ENCODE measurements at places on chromosomes 4 and X.

DNA sequence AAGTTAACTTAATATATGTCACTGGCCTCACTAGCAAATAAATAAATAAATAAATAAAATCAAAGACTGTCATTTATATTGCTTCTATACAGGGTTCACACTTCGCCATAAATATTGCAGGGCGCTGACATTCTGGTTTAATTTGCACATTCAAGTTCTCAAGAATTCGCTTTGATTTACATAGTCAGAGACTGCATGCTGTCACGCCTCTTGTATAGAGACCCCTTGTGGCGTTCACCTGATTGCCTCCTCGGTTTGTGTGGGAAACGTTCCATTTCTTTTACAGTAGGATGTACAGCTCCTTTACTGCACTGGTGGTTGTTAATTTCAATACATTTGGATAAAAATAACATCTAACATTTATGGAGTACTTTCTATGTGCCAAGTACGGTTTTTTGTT, 71.3 kb upstream of the ADGRG2 start:
- DNase-seq: no peak

DNA sequence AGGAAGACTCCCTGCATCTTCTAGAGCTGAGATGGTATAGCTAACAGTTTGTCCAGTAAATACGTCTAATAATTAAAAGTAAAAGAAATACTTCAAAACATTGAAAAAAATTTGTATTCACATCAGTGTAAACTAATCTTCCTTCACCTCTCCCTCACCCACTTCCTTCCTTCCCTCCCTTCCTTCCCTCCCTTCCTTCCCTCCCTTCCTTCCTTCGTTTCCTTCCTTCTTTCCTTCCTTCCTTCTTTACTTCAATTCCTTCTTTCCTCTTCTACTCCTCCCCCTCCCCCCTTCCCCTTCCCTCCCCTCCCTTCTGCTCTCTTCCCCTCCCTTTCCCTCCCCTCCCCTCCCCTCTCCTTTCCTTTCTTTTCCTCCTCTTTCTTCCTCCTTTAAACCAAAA, 103.7 kb downstream of the POU4F2 start:
- DNase-seq: no peak

- DNase-seq: no peak
These were observed 39.3 kb downstream of the TASL start for GRCh38 chrX:30538271-30538670.

- no peak for DNase-seq
These were observed 36.5 kb downstream of the FBXW7 start for GRCh38 chr4:152499344-152499743.

GRCh38 chrX:550514-550913, 80.1 kb upstream of the SHOX start:
- DNase-seq: no peak

- DNase-seq: no peak
These were observed 84.8 kb downstream of the AFAP1 start for GRCh38 chr4:7854697-7855370.

- no peak for DNase-seq
These were observed 45.5 kb upstream of the RBPJ start for GRCh38 chr4:26275281-26275680.

DNA sequence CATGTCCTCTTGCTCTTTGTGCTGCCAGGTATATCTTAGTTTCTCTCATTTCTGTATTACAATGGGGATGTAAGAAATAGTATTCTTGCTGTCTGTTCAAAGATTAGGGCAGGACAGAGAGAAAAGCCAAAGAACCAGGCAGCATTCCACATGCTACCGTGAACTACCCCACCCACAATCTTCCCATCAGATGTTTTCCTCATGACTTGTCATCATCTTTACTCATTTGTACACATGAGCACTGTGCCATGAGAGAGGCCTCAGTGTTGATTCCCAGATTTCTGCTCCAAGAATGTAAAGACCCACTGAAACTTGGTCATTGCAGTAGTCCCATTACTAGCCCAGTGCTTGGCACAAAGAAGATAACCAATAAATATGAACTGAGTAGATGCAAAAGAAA, 354.6 kb upstream of the RASGEF1B start:
- no peak for DNase-seq

GRCh38 chrX:102042372-102043325, 82.8 kb upstream of the TCEAL2 start:
- DNase-seq: no peak

- DNase-seq: no peak
These were observed 289.3 kb downstream of the BCOR start for GRCh38 chrX:39808471-39808917.

DNA sequence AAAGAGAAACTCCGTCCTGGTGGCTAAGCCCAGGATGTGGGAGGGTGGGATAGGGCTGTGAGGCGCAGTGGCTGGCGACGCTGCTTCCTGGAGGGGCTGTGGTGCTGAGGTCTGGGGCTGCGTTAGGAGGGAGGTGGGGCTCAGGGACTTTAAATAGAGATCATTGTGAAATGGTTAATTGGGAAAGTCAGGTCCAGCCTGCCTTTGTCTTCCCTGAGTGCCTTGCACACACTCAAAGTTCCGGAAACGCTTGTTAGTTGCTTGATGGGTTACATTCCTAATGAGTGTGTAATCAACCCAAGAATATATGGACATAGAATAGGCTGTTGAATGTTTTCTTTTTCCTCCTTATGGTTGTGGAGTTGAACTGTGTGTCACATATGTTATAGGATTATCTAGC, 55.7 kb upstream of the CLDN34 start:
- DNase-seq: no peak

DNA sequence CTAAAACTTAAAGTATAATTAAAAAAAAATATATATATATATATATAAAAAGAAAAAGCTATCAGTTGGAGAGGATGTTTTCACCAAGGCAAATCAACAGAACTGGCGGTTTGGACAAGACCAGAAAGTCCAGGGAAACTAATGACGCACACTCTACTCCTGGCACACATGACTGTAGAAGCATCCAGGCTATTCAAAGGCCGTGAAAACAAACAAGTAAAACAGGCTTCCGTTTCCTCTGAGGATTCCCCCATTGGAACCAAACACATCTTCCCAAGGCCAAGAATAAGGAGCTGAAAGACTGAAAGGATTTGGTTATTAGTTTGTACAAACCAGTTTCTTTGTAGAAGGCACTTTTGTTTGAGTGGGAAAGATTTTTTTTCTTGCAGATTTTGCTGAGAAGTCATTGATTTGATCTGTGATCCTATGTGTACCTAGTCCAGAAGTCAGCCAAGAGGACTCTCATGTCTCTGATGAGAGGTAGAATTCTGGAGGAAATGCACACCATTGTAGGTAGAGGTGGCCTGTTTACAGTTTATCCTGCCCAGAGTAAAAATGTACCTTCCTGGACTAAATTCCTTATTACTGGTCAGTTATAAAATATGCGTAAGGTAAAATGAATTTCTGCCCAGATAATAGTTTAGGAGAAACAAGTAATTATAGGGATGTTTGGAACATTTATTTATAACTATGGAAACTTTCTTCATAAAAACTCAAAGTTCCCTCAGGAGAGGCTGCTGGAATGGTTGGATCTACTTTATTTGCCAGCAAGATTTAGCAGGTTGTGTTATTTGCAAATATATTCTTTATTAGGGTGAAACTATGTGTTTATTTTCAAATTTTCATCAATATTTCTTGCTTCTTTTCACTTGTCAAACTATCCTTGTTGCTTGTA, 66.5 kb downstream of the DMP1 start:
- no peak for DNase-seq

DNA sequence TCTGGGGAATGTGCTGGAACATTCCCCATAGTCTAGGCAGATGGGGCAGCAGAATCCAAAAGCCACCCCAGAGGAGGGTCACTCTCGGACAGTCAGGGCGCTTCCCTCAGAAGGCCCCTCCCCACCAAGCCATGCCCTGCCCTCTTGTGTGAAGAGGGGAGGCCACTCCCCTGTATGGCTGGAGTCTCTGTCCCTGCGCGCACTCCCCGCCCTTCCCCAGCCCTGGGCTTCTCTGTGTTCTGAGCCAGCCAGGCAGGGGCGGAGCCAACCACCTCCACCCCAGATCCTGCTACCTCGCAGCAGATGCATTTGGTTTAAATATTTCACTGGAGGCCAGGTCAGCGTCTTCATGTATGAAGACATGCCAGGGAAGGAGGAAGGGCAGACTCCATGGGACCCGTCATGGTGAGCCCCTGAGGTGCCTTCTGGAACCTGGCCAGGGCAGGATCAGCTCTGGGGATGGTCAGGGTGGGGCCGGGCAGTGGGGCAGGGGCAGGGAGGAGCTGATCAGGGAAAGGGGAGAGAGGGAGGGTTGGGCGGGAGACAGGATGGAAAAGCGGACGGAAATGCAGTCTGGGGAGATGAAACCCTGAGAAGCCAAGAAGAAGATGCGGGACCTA, 107.3 kb downstream of the ADRA2C start:
- DNase-seq: no peak

GRCh38 chr4:169033660-169034059, 23.6 kb upstream of the CBR4 start:
- no peak for DNase-seq

GRCh38 chrX:19512359-19512758, 2.9 kb downstream of the MAP3K15 start:
- no peak for DNase-seq
